ENCODE measurements at places on chromosomes 12 and 14.

GRCh38 chr12:120735181-120735580 is 9.6 kb downstream of the ACADS start:
- no peak for DNase-seq

DNA sequence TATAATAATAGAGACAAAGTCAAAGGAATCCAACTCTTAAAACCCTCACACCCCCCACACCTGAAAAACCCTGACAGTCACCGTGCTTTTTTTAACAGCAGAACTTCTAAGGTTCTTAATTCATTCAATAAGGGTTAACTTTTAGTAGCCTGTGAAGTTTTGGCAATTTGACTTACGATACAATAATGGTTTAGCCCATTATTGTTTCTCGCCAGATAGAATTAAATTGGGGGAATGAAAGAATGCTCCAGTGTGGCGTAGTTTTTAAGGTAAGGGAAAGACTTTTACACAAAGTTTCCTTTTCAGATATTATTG is 604 bp upstream of the MAGOHB start:
- DNase-seq, result no peak

GRCh38 chr12:98421316-98421715 is 94.1 kb upstream of the TMPO start:
- DNase-seq, result no peak

- DNase-seq, result no peak
These were observed 1.6 kb downstream of the ADGRD1 start for GRCh38 chr12:130955238-130955816.

GRCh38 chr12:123105211-123105826 is 45.6 kb downstream of the PITPNM2 start:
- no peak for DNase-seq

GRCh38 chr14:65637780-65638179 is 225.2 kb downstream of the FUT8 start:
- peak; percentile 5 for DNase-seq

GRCh38 chr14:59241121-59241520 is 52.7 kb downstream of the DAAM1 start:
- no peak for DNase-seq

DNA sequence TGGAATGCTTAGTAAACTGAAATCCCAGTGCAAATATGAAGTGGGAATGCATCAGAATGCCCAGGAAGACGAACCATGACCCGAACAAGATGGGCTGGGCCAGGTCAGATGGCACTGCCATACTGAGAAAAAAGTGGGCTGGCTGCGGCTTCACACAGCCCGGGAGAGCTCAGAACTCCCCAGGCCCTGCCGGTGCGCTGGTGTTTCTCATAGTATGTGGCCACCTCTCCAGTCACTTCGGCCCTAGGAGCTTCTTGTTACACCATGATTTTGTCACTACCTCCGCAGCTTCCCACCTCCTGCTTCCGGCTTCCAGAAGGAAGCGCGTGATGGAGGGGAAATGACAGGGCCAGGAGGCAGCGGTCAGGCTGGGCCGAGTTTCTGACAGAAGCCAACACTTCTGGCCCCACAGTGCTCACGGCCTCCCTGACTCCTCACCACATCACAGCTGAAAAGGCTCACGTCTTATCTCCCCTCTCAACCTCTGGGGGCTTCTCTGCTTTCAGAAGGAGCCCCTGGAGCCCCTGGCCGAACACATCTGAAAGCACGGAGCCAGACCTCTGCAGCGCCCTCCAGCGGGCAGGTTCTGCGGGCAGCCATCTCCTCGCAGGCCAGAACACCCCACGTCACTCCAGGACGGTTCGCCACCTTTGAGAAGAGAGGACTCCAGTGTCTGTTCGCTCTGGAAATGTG is 30.7 kb downstream of the DAD1 start:
- DNase-seq, result no peak

GRCh38 chr14:64720131-64720576 is 15.9 kb downstream of the PLEKHG3 start:
- no peak for DNase-seq

DNA sequence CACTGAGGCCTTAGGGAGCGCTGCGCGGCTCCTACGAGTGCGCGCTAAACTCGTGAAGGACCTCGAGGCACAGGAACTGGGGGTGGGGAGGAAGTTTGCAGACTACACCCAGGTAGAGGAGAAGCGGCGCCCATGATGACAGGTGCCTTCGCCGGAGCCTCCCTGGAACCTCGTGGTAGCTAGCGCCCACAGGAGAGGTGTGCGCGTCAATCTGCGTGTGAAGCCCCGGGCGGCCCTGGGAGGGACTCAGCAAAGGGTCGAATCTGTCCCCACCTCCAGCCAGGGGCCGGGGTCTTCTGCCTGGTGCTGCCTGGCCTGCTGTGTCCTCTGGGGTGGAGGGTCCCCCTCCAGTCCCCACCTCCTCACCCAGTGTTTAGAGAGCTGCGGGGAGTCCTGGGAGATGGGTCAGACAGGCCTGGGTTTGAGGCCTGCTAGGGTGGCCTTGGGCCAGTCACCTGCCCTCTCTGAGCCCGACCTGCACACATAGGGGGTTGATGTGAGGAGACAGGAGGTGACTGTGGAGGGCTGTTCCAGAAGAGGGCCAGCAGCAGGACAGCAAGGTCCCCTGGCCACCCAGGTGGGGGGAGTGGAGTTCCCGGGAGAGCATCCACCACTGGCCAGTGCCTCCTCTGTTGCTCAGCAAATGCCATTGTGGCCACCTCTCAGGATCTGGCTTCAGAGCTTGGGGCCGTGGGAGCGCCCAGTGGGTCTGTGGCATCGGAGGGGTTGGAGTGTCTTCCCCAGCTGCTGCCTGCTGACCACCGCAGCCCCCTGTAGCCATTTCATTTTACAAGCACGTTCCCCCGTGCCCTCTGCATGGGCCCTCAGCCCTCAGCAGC is 20.2 kb upstream of the KIF26A start:
- DNase-seq, result no peak

DNA sequence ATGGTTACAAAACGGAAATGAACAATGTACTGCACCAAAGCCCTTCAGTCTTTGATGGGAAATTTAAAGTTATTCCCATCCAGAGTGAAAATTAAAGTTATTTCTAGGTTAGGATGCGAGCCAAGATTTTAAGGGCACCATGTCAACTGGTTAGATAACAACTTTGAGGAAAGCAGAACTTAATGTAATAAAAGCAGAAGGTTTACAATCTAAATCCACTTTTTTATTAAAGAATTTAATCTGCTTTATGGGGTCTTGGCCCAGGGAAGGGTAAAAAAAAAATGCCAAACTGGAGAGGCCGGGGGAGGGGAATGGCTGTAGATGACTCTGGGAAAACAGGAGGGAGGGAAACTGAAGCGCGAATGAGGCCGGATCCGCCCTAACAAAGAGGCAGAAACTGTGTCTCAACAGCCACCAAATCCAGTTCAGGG is 108.2 kb upstream of the ATF7IP start:
- no peak for DNase-seq

- no peak for DNase-seq
These were observed 216.3 kb downstream of the C12orf42 start for GRCh38 chr12:103279444-103279843.

DNA sequence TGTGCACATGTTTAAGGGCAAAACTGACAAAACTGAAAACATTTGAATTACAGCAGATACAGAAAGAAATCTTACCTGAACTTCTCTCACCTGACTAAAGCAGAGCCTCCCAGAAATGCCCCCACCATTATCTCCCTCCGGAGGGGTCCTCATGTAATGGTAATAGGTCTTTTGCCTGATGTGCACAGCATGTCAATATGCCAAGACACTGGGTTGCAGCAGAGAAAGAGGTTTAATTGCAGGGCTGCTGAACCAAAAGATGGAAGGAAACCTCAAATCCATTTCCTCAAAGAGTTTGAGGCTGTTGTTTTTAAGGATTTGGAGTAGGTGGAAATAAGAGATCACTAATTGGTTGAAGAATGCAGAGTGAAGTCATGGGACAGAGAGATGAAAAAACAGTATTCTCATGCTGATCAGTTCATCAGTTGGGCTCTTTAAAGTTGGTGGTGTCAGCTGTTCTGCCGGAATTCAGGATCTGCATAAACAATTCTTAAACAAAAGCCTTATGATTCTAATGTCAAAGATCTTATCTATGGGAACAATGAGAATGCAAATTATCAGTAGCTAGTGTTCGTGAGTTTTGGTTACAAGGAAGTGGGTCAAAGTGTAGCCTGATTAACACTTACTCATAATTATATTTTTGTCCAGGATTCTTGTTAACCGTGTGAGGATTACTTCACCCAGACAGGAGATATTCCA is 18.2 kb downstream of the ANG start:
- no peak for DNase-seq

- no peak for DNase-seq
These were observed 14.7 kb upstream of the ENDOU start for GRCh38 chr12:47739979-47740378.

GRCh38 chr12:56955631-56956256 is 1.7 kb downstream of the RDH16 start:
- DNase-seq, result no peak

DNA sequence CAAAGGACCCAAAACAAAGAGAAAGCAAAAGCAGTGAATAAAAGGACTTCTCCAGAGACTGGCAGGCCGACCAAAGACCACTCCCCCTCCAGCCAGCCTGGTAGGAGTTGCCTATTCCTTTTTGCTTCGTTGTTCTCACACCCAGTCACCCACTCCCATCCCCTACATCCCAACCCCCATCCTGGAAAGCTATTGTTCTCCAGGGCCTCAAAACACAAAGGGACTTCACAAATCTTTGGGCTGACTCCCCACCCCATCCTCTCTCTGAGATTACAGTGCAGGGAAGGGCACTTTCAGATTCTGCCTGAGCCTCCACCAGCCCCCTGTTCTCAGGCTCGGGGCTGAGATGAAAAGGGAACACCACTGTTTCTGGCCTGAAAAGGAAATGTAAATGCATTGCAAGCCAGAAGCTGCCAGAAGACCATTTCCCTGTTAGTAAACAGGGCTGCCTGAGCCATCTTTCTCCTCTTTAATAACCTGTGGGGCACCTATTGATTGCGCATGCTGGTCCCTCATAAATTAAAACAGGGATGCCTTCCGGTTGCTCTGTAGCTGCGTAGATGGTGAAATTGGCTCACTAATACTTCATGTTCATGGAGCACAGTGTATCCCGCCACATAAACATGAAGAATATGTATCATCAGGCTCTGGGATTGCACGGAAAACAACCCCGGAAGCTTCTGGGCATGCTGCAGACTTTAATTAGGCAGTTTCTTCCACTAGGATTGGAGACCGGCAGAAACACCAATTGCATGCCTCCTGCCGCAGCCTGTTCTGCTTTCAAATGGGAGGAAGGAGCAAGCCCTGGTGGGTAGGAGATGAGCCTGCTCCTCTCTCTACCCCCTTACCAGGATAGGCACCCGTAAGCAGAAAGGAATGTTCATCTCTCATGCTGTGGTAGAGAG is 130.3 kb upstream of the FUT8 start:
- no peak for DNase-seq

GRCh38 chr14:91230397-91231035 is 14.0 kb downstream of the GPR68 start:
- DNase-seq, result no peak

GRCh38 chr12:108214486-108214885 is 85.4 kb downstream of the WSCD2 start:
- no peak for DNase-seq

GRCh38 chr12:124464062-124464461 is 103.3 kb downstream of the NCOR2 start:
- no peak for DNase-seq

DNA sequence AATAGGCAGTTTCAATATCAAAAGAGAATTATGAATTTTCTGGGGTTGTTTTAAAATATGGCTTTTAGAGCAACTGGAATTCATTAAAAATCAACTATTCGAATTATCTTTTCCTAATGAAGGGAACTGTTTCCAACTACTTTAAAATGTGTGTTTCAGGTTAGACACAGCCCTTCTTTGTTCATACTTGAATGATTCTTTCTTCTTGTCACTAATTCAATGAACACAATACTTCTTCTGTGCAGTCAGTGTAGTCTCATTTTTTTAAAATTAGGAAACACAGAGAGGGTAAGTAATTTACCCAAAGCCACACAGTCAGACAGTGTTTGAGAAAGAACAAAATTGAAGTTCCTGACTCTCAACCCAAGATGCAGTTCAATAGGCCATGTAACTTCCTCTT is 414.0 kb downstream of the CCDC91 start:
- DNase-seq, result no peak

- DNase-seq, result no peak
These were observed 30.6 kb downstream of the VCPKMT start for GRCh38 chr14:50085570-50086320.

DNA sequence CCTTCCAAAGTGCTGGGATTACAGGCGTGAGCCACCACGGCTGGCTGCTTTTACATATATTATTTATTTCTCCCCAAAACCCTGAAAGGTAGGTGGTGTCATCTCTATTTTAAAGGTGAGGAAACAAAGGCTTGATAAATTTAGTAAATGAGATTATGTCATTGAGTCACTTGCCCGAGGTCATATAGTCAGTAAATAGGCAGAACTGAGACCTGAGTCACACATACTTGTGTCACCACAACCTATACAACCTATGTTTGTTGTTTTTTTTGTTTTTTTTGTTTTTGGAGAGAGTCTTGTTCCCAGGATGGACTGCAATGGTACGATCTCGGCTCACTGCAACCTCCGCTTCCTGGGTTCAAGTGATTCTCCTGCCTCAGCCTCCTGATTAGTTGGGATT is 12.8 kb downstream of the TSFM start:
- no peak for DNase-seq

DNA sequence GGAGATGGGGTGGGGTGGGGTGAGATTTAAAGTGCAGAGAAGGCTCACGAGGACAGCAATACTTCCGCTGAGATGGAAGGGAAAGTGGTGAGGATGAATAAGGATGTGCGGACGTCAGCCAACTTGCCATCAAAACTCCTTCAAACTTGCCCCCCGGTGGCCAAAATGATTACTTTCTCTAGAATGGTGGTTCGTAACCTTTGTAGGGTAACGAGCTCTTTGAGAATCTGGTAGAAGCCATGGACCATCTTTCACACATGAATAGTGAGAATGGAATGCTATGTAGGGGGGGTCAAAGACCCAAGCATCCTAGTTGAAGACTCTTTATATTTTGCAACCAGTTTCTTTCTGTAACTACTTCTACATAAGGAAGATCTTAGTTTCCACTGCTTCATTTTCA is 245.9 kb upstream of the DDHD1 start:
- DNase-seq, result no peak

- no peak for DNase-seq
These were observed 89.3 kb upstream of the RAP1B start for GRCh38 chr12:68521321-68521839.

- DNase-seq, result no peak
These were observed 135.2 kb upstream of the KRR1 start for GRCh38 chr12:75646329-75647210.

DNA sequence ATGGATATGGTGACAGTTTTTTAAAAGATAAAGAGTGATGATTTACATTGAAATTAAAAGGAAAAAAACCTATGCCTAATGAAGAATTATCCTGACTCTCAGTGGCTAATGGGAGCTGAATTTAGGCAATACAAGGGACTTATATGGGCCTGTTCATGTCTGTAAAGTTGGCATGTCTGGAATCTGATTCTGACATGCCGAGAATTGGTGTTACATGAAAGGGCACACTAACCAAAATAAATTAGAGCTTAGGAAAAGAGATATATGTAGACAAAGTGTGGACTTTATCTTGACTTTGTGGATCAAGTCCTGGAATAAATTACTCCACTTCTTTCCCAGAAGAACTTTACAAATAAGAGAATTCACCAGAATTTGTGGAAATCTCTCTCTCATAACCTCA is 1.1 kb downstream of the TDG start:
- DNase-seq, result no peak

GRCh38 chr12:131912518-131913274 is 16.4 kb upstream of the PUS1 start:
- DNase-seq, result no peak

- DNase-seq, result peak; percentile 24
These were observed 36.0 kb downstream of the FMNL3 start for GRCh38 chr12:49671031-49671765.
